ENCODE measurements at places on chromosomes 1 and 21.

DNA sequence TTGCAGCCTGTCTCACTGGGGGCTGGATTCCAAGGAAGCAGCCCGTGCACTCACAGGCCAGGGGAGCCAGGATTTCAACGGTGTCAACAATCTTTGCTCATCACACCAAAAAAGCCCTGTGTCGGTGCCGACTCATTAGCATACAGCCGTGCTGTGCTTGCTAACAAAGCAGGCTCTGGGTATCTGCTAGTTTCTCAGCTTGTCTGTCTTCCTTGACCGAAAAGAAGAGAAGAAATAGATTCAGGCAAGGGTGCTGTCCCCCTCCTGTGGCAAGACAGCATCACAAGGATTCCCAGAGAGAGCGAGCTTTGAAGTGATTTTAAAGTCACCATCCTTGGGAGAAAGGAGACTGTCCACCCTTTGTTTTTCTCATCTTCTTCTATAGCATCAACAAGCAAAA, 214.7 kb downstream of the SDCCAG8 start:
- no peaks in the 10 kb centered on the region for H3K36me3 ChIP-seq
- peak; percentile 75 for DNase-seq
- H3K4me3 ChIP-seq: no peak overlapping the region
- no peaks in the 10 kb centered on the region for H3K27me3 ChIP-seq
- H3K27ac ChIP-seq: no peak overlapping the region

GRCh38 chr21:43794857-43795256, 5.5 kb downstream of the RRP1 start:
- peaks cover 3% of the 10 kb centered on the region for H3K4me1 ChIP-seq
- H3K4me3 ChIP-seq: no peak overlapping the region

- no peaks in the 10 kb centered on the region for H3K36me3 ChIP-seq
- H3K4me1 ChIP-seq: no peaks in the 10 kb centered on the region
- H3K27me3 ChIP-seq: no peaks in the 10 kb centered on the region
- no peak overlapping the region for H3K4me3 ChIP-seq
- peak; percentile 3 for DNase-seq
- H3K27ac ChIP-seq: no peak overlapping the region
These were observed 43.7 kb downstream of the HLX start for GRCh38 chr1:220922951-220923350.

- no peaks in the 10 kb centered on the region for H3K4me1 ChIP-seq
- H3K4me3 ChIP-seq: no peak overlapping the region
- H3K36me3 ChIP-seq: no peaks in the 10 kb centered on the region
- no peak for DNase-seq
These were observed 326.2 kb downstream of the COL11A1 start for GRCh38 chr1:102782144-102782543.

GRCh38 chr1:35706846-35707600, 11.7 kb downstream of the C1orf216 start:
- peak; percentile 34 for DNase-seq
- no peaks in the 10 kb centered on the region for H3K36me3 ChIP-seq
- peak overlapping the region; percentile 17 for H3K4me3 ChIP-seq

- DNase-seq: no peak
- H3K27me3 ChIP-seq: no peaks in the 10 kb centered on the region
- no peaks in the 10 kb centered on the region for H3K36me3 ChIP-seq
- H3K27ac ChIP-seq: no peak overlapping the region
These were observed 64.8 kb upstream of the LGALS8 start for GRCh38 chr1:236458996-236459395.

DNA sequence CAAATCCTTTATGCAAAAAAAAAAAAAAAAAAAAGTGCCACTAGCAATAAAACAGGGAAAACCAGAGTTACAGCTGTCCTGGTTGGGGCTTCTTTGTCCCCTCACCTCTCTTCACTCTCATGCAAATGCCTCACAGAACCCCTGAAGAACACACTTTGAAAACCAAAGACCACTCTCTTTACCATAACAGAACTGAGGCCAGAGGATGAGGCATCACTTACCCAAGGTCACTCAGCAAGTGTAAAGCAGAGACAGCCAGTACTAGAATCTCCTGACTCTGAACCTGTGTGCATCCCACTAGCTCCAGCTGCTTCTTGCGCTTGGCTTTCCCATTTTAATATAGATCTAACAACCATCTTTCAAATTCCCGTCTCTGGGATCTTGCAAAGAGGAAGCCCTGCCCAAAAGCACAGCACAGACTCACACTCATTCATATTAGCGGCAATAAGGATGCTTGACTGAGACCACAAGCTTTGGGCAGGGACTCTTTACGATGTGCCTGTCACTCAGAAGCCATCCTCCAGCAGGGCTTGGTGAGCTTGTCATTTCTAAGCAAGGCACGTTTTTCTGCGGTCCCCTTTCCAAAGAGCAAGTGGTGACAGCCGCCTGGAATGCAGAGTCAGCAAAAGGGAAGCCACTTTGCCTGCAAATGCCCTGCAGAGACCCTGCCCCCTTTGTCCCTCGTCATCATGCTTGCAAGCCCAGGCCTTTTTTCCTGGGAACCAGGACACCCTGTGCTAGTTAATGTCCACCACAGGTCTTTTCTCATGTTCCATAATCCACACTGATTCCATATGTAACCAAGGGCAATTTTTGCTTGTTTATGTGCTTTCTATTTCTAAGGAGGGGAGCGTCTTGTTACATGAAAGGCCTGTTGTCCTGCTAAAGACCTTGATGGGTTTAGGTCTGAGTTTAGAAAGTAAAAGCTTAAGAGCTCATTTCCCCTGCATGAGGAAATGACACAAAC, 76.5 kb upstream of the NFIA start:
- H3K4me3 ChIP-seq: no peak overlapping the region
- no peaks in the 10 kb centered on the region for H3K36me3 ChIP-seq
- peaks cover 2% of the 10 kb centered on the region for H3K4me1 ChIP-seq
- no peaks in the 10 kb centered on the region for H3K27me3 ChIP-seq
- DNase-seq: peak; percentile 65
- H3K27ac ChIP-seq: no peak overlapping the region
